ENCODE measurements at places on chromosomes 5 and 9.

- no peak for DNase-seq
These were observed 53.2 kb downstream of the FAM114A2 start for GRCh38 chr5:153985498-153985897.

GRCh38 chr9:113369855-113370140 is 7.0 kb downstream of the HDHD3 start:
- no peak for DNase-seq

DNA sequence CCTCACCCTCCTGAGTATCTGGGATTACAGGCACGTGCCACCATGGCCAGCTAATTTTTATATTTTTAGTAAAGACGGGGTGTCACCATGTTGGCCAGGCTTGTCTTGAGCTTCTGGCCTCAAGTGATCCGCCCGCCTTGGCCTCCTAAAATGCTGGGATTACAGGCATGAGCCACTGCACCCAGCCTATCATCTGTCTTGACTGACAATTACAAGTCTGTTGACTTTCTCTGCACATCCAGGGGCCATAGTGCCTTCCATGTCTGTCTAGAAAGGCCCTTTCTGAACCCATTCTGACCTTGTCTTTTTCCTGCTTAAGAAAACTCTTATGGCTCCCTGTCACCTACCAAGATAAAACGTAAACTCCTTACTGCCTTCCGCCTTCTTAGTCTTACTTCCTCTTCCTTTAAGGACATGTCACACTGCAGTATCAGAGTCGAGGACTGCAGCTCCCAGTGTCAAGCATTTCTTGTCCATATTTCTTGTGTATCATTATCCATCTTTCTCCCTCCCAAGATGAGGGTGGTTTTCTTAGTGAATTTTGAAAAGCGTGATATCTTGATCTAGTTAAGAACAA is 49.9 kb upstream of the SHB start:
- no peak for DNase-seq

GRCh38 chr5:1161108-1161832 is 40.1 kb upstream of the SLC6A19 start:
- no peak for DNase-seq

DNA sequence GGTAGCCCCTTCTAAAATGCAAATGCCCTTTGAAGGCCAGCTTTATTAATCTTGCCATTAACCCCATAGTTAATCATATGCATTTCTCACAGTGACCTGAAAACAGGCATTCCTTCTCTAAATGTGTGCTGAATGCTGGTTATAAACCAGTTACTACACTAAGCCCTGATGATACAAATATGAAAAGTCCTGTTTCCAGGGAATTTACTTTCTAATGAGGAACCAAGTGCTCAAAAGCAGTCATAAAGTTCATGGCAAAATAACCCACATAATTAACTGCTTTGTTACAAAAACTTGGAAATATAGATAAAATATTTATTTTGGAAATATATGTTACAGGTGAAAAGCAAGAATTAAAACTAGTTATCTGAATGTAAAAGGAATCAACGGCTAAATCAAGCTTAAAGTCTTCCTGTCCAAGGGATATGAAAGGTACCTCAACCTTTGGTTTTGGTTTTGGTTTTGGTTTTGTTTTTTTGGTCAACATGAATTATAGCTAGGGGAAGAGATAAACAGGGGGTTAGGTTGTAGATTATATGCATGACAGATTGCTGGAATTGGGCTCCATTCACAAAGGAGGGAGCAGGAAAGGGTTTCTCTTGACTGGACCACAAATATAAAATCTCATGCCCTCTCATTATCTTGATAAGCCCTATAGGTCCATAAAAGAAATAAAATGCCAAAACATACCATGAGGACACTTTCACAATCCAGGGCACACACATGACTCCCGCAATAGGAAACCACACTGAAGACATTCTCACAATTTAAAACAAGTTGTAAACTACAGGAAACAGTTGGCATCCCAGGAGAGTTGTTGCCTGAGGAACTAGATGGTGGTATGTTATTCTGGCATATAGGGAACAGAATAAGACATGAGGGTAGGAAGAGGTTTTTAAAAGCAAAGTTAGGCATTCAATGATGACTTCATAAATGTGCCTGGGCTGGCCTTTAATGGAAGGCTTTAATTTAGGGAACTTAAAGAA is 46.7 kb upstream of the MACIR start:
- no peak for DNase-seq

- no peak for DNase-seq
These were observed 5.1 kb upstream of the CCDC192 start for GRCh38 chr5:127697894-127698600.

DNA sequence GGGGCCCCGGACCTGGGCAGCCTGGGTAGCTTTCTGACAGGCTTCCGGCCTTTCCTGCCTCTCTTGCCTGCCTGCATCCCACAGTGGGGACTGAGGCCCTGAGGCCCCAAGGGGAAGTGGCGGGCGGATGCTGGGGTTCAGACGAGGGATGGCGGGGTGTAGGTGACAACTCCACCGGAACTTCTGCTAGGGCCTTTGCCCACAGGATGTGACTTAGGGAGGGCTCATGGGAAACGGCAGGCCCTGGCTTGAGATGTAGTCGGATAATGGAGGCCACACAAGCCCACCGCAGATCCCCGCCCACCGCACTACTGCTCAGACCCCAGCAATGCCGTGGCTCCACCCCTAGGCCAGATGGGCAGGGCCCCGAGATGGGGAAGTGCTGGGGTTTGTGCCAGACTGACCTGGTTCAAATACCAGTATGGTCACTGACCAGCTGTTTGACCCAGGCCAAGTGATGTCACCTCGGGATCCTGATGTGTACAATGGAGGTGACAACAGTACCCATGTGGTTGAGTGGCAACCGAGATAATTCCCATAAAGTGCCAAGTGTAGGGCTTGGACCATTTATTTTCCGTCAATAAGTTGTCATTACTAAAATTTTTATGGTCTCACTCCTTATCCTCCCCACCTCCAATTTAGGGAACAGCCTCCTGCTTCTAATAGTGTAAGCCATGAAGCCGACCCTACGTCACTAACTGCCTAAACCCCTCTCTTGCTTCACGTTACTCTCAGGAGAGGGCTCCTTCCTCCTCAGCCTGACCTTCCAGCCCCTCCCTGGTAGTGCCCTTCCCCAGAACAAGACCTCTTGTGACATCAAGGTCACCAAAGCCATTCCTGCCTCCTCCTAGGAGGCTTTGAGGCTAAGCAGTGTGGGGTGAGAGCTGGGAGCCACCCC is 2.5 kb upstream of the CDK9 start:
- DNase-seq: peak; percentile 38

- DNase-seq: no peak
These were observed 49.2 kb downstream of the KIAA1958 start for GRCh38 chr9:112535811-112536210.

GRCh38 chr9:104276709-104277245 is 182.7 kb downstream of the SMC2 start:
- DNase-seq: no peak

GRCh38 chr5:159712672-159713071 is 203.6 kb upstream of the ADRA1B start:
- DNase-seq: no peak

- no peak for DNase-seq
These were observed 14.1 kb upstream of the RPL26L1 start for GRCh38 chr5:172945151-172945550.

DNA sequence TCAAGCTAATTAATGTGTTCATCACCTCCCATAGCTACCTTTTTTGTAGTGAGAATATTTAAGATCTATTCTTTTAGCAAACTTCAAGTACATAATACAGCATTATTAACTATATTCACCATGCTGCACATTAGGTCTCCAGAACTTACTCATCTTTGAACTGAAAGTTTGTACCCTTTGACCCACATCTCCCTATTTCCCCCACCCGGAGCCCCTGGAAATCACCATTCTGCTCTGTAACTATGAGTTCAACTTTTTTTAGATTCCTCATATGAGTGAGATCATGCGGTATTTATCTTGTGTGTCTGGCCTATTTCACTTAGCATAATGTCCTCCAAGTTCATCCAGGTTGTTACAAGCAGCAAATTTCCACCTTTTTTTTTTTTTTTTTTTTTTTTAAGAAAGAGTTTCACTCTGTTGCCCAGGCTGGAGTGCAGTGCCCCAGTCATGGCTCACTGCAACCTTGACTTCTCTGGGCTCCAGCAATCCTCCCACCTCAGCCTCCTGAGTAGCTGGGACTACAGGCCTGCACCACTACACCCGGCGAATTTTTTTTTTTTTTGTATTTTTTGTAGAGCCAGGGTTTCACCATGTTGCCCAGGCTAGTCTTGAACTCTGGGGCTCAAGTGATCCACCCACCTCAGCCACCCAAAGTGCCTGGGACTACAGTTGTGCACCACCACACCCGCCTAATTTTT is 100.4 kb upstream of the SAP30L start:
- no peak for DNase-seq

GRCh38 chr5:136984772-136985446 is 514.2 kb downstream of the SPOCK1 start:
- no peak for DNase-seq

DNA sequence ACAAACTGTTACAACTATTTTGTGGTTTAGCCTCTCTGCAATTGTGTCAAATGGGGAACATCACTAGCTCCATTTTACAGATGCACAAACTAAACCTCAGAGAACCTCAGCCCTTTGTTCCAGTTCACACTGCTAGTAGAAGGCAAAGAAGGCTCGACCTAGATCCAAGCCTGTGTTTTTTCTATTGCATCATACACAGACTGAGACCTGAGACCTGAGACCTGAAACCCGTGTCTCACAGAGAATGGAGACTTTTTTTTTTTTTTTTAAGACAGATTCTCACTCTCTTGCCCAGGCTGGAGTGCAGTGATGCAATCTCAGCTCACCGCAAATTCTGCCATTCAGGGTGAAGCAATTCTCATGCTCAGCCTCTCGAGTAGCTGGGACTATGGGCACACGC is 120.8 kb downstream of the GALNT10 start:
- DNase-seq: no peak

GRCh38 chr9:121071756-121072421 is 2.9 kb upstream of the CNTRL start:
- DNase-seq: no peak

DNA sequence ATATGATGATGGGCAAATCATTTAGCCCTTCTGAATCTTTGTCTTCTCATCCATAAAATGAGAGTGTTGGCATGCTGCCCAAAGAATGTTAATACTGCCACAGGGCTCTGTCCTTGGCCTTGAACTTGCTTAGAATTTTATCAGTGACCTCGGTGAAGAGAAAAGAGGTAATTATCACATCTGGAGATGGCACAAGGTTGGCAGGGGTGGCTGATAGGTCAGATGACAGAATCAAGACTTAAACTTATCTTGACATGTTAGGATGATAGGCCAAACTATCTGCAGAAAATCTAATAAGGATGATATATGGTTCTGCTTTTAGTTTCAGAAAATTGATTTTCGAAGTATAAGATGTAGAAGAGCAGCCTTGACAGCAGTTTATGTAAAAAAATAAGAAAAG is 599.1 kb upstream of the CLINT1 start:
- DNase-seq: no peak

GRCh38 chr9:68705531-68706362 is 707 bp downstream of the PIP5K1B start:
- DNase-seq: no peak

GRCh38 chr9:116471093-116471906 is 215.8 kb upstream of the TRIM32 start:
- DNase-seq: no peak

GRCh38 chr5:179403426-179404147 is 58.3 kb upstream of the ADAMTS2 start:
- no peak for DNase-seq

DNA sequence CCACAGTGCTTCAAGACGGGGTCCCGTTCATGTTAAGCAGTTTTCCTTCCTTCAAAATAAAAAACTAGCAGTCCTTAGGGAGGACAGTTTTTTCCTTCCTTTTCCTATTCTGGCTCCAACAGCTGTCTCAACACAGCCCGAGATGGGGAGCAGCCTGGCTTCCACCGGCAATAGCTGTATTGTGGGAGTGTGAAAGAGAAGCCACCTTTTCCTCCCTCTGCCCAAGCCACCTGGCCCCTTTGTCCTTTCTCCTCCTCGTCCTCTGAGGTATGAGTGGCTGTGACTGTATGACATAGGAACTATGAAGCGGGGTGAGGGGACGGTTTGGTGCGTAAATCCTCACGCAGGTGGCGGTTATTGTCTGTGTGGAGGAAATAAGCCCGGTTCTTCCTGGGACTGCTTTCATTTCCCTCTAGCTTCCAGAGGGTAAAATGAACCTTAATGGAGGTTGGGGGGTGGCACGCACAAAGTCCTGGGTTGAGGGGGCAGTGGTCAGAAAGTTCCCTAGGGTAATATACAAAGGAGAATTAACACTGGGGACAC is 292.0 kb upstream of the DMRT1 start:
- DNase-seq: no peak

- no peak for DNase-seq
These were observed 267.5 kb downstream of the GABRB2 start for GRCh38 chr5:161278739-161279660.

GRCh38 chr9:112556497-112557442 is 70.1 kb downstream of the KIAA1958 start:
- no peak for DNase-seq

DNA sequence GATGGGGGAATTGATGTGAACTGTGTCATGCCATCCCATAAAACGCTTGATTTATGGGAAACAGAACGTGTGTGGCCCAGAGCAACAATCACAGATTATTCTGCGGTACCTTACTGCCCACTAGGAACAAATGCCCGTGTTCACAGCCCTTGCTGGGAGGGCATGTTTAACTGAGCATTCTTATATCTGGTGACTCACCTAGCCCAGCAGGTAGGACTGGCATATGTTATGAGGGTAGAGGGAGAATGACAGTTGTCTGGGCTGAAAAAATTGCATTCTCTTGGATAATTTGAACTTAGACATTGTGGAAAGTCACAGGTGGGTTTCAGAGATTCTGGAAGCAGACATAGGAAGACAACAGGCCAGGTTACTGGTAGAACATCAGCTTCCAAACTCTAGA is 460.6 kb downstream of the DMRT2 start:
- no peak for DNase-seq

- DNase-seq: no peak
These were observed 65.5 kb upstream of the POU4F3 start for GRCh38 chr5:146273109-146273508.

DNA sequence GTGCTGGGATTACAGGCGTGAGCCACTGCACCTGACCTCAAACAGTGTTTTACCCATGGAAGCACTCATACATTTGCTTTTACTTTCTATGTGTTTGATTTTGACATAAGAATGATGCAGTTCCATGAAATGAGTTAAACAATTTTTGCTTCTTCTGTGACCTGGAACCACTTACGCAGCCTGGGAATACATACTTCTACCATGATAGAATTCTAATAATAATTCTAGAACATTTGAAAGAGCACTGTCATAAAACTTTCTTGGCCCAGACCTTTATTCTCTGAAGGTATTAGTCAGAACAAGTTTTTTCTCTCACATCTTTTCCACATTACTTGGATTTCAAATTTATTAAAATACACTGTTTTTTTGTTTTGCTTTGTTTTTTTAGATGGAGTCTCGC is 25.3 kb upstream of the COL5A1 start:
- DNase-seq: no peak

GRCh38 chr9:79165020-79165780 is 406.6 kb upstream of the TLE4 start:
- DNase-seq: no peak

- DNase-seq: peak; percentile 52
These were observed 1.4 kb downstream of the ATOSB start for GRCh38 chr9:35114113-35114839.

- DNase-seq: no peak
These were observed 341.2 kb downstream of the TRIM32 start for GRCh38 chr9:117028103-117028858.

Data from effector CD8-positive, alpha-beta T cell (primary cell).